SHP77 (cell line): ENCODE measurements at places on chromosomes 5 and 9.

GRCh38 chr9:21558079-21558478 is 76.0 kb upstream of the IFNE start:
- no peak for DNase-seq

- peak; percentile 40 for DNase-seq
These were observed 45.7 kb downstream of the PPARGC1B start for GRCh38 chr5:149775785-149776184.

GRCh38 chr9:98488571-98489312 is 220.0 kb downstream of the GABBR2 start:
- no peak for DNase-seq

- DNase-seq: no peak
These were observed 20.7 kb upstream of the MOCS2 start for GRCh38 chr5:53130266-53130665.

- no peak for DNase-seq
These were observed 2.5 kb downstream of the FIBCD1 start for GRCh38 chr9:130936285-130937117.

- no peak for DNase-seq
These were observed 397.9 kb upstream of the PIK3R1 start for GRCh38 chr5:67817652-67818051.

- no peak for DNase-seq
These were observed 195.0 kb downstream of the GADD45G start for GRCh38 chr9:89799766-89800165.
